ENCODE measurements at places on chromosomes 3 and 15.

GRCh38 chr15:31852933-31853799, 177.1 kb upstream of the CHRNA7 start:
- no peak for DNase-seq

- DNase-seq, result no peak
Measured at GRCh38 chr3:149592758-149593240, 65.0 kb downstream of the WWTR1 start.

DNA sequence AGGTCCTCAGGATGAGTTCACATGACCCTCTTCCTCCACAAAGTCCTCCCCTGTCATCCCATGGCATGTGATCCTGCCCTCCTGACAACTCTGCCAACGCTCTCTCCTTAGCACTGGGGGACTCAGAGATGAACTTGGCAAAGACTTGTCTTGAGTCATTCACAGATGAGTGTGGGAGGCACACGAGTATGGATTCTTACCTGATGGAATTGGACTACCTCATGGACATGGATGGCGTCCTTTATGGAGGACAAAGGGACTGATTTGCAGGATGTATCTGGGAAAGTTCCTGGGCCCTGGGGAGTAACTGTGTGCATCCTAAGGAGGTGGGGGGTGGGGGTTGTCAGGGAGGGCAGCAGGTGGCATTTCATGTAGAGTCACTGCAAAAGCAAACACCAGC, 38.2 kb upstream of the TOPBP1 start:
- DNase-seq, result no peak

- no peak for DNase-seq
Measured at GRCh38 chr3:122074621-122075265, 19.6 kb downstream of the CD86 start.

GRCh38 chr3:32696523-32696922, 11.5 kb downstream of the CNOT10 start:
- DNase-seq, result no peak

- DNase-seq, result no peak
Measured at GRCh38 chr3:6321999-6322398, 538.9 kb upstream of the GRM7 start.

- DNase-seq, result no peak
Measured at GRCh38 chr3:4996223-4996765, 17.1 kb downstream of the BHLHE40 start.

GRCh38 chr3:62777674-62778073, 97.5 kb downstream of the CADPS start:
- DNase-seq, result no peak

DNA sequence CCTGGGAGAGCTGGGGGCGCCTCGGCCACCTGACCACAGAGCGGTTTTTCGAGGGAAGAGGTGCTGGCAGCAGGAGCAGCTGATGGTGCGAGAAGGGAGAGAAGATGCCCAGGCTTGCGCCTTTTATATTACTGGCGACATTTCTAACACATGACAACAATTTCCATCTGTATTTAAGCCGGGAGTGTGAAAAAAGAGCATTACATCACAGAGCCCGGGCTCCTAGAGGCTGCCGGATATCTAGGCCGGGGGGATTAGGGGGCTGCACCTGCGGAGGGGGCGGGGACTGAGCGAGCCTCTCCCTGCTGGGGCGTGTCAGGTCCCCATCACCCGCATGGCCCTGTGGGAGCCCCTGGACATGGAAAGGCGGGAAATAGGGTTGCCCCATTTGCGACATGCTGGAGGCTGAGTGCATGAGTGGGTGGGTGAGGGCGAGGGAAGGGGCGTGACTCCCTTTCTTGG, 440.7 kb downstream of the MAGI1 start:
- no peak for DNase-seq

DNA sequence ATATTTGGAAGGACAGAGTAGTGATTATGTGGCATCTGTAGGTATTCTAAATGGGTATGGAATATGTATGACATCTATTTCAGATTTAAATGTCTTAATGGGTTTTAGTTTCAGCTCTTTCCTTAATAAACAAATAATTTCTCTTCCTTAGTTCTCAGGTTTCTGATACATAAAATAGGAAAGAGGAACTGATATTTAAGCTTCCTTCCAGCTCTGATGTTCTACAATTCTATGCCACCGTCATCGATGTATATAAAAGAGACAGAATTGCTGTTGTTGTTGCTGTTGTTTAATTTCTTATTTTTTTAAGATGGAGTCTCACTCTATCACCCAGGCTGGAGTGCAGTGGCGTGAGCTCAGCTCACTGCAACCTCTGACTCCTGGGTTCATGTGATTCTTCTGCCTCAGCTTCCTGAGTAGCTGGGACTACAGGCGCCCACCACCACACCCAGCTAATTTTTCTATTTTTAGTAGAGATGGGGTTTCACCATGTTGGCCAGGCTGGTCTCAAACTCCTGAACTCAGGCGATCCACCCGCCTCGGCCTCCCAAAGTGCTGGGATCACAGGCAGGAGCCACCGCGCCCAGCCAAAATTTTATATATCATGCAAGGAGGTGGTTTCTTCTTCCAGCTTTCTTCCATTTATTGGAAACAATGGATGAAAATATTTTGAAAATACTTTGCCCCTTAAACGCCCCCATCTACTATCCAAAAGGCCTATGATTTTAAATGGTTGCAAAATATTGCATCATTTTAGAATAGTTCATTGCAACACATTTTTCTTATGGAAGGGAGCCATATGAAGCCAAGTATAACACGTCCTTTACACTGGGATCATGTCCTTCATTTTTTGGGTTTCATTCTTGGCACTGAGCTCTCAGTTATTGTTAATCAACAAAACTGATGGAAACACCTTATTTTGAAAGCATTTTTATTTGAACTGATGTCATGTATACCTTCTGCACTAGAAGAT, 13.9 kb upstream of the C15orf61 start:
- DNase-seq, result no peak

DNA sequence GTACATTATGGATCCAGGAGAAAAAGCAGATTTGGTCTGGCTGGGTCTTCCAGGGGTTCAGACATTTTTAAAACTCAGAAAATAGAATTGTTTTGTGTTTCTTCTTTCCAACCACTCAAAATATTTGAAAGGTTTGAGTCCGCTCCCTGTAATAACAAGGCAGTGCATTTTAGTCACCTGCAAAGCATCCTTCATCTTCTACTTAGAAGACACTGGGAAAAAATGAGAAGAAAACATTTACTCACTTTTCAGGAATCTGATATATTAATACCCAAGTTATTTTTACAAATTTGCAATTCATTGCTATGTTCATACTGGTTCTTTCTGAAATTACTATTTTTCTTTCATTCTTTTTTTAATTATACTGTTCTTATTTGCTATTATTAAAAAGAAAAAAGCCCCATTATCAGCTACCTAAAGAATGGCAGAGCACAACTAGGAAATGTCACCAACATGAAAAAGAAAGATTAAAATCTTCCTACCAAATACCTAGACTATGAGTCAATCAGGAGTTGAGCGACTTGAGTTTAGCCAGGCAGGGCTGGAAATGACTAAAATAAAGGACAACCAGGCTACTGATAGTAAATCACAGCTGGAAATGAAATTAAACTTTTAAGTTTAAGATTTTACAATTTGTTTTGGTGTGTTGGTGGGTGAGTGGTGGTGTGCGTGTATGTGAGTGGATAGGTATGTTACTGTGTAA, 280.3 kb upstream of the THBS1 start:
- no peak for DNase-seq

DNA sequence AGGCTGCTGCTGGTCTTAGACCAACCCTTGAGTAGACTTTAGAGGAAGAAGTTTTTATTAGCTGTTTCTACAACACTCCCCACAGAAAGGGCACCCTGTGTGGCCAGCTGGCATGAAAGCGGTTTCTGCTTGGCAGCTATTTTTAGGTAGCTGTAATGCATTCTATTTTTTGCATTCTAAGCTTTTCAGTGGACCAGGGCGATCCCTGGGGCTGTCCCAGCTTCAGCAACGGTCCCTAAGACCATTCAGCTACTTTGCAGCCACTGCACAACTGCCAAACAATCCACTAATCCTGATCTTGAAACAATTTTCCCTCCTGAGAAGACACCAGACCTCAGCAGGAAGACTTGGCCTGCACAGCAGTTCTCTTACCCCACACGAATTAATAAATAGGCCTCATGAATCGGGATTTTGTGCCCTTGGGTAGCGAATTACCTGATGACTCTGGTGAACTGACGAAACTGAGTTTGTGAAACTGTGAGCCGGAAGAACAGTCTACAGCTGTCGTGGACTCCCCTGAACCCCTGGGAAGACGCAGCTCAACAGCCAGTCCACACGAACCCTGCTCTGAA, 14.6 kb upstream of the TFRC start:
- DNase-seq, result no peak

DNA sequence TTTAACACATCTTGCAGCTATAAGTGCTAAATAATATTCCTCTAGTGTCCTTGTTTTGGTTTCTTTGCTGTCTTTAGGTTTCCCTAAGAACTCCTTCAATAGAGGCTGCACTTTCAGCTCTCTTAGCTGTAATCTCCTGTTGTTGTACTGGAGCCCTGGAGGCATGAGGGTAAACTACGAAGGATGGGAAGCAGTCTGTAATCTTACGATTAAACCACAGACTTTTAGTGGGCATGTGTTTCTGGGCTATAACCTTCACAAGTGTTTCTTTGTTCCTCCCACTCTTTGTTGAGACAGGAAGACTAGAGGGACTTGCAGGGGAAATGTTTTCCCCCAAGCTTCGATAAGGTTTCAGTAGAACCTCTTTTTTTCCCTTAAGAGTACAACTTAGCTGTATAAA, 1058.1 kb downstream of the NSUN3 start:
- no peak for DNase-seq

DNA sequence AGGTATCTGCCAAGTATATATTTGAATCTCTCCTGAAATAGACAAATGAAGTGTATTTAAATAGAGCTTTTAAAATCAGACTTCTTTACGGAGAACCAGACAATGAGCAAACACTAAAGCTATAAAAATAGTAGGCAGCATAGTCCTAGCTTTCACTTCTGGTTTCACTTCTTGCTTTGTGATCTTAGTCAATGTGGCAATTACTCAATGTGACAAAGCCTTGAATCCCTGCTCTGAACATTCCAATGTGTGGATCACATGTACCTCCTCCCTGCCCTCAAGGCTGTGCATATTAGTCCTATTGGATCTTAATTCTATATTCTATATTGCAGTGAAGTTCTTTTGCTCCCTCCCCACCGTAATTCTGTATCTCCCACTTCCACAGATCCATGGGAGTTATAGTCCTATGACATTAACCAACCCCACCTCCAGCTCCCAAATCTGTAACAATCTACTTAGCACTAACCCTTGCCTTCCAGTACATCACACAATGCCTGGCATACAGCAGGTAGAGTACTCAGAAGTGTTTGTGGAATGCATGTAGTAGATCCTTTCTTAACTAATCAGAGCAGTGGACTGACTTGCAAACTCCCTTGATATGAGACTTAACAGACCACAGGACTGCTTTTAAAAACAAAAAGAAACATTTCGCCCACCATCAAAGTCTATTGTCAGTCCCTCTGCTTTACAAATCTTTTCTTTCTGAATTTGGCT, 24.3 kb upstream of the CP start:
- no peak for DNase-seq

DNA sequence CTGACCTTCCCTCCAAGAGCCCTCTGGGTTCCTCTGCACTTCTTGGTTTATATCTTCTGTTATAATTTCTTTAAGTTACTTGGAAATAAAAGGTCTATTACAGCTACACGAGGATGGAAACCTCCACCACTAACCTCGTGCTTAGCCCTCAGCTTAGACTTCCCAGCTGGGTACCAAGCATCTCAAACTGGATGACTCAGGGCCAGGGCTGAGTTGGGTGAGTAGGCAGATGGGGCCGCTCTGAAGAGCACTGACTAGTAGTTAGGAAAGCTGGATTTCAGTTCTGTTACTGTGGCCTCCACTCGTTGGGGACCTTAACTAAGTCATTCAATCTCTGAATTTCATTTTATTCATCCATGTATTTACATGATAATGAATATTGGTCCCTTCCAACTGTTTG, 1036.6 kb downstream of the IGSF11 start:
- no peak for DNase-seq

GRCh38 chr3:185796431-185797107, 28.3 kb downstream of the IGF2BP2 start:
- no peak for DNase-seq

GRCh38 chr3:66744521-66744920, 243.7 kb upstream of the LRIG1 start:
- DNase-seq, result no peak

GRCh38 chr15:91849749-91850161, 3.8 kb upstream of the SLCO3A1 start:
- no peak for DNase-seq

DNA sequence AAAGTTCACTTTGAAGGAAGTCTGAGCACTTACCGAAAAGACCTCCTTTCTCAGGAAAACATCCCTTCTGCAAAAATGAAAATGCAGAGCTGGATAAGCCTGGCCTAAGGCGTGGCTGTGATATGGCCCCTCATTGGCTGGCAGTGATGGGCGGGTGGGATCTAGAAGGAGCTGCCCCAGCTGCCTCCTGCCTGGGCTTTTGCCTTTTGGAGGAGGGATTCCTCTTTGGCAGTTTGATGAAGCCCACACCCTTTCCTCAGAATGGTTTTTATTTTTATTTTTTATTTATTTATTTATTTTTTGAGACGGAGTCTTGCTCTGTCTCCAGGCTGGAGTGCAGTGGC, 4.0 kb upstream of the DZIP1L start:
- no peak for DNase-seq

DNA sequence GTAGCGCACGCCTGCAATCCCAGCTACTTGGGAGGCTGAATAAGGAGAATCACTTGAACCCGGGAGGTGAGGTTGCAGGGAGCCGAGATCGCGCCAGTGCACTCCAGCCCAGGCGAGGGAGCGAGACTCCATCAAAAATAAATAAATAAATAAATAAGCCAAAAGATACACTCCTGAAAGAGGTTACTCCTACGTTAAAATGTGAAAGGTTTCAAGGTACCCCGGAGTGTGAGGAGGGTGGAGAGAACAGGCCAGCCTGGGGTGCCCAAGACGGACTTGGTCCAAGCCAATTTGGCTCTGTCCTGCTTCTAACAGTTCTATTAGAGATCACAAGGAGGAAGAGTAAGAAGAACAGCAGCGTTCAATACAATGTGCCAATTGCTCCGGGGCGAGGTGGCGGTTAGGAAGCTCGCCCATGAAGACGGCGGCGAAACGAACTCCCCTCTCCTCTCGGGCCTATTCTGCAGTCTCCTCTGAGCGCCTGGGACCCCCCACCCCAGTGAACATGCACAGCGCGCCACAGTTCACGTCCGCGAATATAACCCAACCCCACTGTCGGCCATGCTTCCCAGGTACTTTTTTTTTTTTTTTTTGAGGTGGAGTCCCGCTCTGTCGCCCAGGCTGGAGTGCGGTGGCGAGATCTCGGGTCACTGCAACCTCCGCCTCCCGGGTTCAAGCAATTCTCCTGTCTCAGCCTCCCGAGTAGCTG, 942 bp downstream of the ELP6 start:
- DNase-seq, result no peak

- DNase-seq, result no peak
Measured at GRCh38 chr3:186417791-186418190, 55.8 kb upstream of the DGKG start.

GRCh38 chr3:10023587-10024310, 2.5 kb upstream of the FANCD2 start:
- no peak for DNase-seq

DNA sequence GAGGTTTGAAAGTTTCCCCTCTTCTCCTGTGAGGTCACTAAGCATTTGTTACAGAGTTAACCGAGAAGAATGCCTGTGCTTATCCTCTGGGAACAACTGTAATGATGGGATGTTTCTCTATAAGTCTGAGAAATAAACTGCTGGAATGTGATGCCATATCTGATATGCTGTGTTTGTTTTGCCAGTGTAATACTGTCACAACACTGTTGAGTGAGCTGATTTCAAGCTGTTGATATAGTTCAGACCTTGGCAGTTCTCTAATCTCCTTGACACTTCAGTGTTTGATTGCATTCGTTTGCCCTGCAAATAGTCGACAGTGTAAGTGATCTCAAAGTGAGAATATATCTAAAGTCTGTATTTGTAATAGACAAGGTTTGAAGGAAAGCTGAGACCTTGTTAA, 73.3 kb downstream of the PTPRG start:
- no peak for DNase-seq
